Midbrain (tissue), 1 donor: ENCODE measurements at places on chromosomes 6 and 20.

DNA sequence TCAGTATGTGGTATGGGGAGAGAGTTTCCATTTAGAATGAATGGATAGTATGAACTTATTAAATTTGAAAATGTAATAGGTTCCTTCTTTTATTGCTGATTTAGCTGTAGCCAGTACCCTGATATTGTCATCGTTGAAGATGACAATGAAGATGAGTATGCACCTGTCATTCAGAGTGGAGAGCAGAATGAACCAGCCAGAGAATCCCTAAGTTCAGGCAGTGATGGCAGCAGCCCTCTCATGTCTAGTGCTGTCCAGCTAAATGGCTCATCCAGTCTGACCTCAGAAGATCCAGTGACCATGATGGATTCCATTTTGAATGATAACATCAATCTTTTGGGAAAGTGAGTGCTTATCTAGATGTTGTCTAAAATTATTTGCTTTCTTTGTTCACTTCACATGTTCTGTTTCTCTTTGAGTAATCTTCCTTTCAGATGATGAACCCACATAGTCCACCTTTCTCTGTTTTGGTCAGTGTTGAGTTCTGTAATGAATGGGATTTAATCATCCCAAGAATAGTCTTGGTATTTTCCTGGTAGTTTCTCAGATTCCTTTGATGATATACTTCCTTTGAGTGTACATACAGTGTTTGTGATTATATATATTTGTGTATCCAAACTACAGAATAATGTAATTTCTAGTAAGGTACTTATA, 23.3 kb downstream of the HSF2 start:
- DNase-seq = no peak

GRCh38 chr6:52505726-52506409, 71.0 kb downstream of the TRAM2 start:
- DNase-seq = no peak

DNA sequence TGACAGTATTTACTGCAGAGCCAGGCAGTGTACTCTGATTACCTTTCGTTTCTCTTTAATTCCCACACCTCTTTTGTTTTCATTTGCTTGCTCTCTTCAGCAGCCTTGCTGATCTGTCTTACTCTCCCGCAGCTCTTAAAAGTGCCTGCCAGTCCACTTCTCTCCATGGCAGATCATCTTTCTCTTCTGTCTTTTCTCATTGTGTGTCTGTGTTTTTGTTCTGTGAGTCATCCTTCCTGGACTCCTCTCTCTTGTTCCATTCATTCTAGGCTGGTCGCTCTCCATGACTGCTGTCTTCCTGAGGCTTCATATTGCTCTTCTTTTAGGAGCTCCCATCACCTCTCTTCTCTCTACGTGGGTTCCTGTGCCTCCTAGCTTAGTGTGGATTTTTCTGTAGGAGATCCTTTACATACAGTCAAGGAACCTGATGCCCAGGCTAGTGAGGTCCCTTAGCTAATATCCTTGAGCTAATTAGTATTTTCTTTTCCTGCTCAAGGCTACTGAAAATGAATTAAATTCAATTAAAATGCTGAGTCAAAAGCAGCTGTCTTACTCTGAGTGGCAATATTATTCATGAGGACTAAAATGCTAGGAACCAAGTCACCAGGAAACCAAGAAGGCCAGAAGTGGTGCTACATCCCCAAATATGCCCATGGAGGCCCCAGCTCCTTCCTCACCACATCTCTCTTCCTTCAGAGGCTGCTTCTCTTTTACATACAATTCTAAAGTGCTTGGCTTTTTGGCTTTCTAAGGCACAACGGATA, 86.1 kb downstream of the SLX4IP start:
- DNase-seq = peak; percentile 10

DNA sequence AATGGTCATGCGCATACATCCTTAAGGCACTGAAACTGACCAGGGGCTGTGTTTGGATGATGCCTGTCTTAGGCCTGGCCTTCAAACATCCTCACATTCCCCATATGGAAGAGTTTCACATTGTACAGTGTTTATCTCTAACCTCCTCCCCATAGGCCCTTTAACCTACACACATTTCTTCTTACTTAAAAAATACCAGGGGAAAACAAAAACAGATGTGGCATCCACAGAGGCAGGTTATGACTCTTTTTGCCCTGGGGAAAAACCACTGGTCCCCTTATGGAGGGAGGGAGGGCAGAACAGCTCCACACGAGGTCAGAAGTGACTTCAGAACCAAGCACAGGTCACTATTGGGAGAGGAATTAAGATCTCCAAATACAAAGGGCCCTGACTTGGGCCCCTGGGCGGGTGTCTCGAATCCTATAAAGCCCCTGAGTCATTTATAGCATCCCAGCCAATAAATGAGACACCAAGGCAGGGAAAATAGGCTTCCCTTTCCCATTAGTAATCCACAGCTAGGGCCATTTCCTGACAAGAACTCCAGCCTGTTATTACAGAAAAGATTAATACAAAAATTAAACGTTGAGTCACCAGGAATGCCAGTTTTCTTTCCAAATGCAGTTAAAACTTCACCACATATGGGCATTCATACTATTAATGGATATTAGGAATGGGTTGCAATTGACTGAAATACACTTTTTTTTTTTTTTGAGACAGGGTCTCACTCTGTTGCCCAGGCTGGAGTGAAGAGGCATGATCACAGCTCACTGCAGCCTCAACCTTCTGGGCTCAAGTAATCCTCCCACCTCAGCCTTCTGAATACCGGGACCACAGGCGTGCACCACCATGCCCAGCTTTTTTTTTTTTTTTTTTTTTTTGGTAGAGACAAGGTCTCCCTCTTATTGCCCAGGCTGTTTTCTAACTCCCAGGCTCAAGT, 107.2 kb downstream of the ATP9A start:
- no peak for DNase-seq

GRCh38 chr6:155432293-155432692, 23.3 kb downstream of the NOX3 start:
- no peak for DNase-seq

DNA sequence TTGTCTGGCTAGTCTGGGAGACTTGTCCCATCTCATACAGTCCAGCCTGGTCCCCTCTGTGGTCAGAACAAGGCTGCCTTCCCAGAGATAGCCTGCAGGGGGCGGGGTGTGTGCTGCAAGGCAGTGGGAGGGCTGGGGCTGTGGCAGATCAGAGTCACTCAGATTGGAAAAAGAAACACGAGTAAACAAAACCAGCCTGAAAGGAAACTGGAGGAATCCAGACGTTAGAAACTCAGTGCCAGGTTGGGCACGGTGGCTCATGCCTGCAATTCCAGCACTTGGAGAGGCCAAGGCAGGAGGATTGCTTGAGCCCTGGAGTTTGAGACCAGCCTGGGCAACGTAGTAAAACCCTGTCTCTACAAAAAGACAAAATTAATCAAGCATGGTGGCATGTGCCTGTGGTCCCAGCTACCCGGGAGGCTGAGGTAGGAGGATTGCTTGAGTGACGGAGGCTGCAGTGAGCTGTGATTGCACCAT, 20.2 kb downstream of the LEMD2 start:
- peak; percentile 69 for DNase-seq

GRCh38 chr6:26404546-26404945, 2.5 kb downstream of the BTN3A1 start:
- DNase-seq = no peak

DNA sequence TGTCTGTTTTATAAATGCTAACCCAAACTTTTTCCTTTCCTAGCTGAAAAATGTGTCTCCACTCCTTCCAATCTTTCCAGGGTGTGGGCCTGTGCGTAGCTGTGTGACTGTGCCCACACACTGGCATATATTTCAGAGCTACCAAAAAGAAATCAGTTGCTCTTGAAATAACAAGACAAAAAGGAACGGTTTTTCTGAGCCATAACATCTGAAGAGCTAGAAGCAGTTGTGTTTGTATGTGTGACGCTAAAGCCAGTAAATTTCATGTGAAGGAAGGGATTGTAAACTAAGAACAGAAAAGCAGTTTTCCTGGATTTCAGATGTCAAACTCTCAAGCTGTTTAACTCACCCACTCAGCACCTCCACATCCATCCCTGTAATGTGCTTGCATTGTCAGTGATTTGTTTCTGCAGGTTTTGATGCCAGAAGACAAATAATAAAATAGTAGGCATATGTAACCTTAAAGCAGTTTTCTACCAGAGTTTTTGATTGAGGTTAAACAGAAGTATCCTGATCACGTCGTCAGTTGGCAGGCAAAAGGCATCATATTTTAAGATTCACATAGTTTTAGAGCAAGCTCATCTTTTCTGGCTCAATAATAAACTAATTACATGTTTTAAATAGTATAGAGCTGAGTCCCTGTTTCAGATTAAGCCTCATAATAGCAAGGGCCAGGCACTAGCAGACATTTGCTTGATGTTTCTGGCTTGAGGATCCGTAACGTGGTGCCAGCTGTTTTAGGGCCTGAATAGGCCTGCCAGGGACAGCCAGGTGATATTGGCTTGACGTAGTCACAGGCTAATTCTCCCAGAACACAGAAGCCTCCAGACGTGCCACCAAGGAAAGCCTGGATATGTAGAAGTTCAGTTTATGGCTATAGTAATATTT, 90.9 kb downstream of the FOXO3 start:
- DNase-seq = no peak

DNA sequence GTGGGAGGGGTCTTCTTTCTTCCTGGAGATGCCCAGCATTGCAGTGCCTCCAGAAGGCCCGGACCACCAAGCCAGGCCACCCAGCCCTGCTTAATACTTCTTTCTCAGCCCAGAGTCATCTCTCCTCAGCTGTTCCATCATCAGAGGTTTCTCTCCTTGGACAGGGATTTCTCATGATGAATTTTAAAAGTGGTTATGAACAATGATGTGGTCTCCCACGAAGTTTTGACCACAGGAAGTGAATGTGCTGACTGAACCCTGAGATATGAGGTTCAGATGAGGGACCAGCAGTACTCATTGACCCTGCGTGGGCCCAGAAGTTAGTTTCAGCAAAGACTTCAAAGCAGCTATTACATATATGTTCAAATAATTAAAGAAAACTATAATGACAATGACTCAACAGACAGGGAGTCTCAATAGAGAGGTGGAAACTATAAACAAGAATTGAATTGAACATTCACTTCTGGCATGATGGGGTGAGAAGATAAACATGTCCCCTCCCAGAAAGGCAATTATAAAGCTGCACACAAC, 114.5 kb upstream of the SLC22A16 start:
- no peak for DNase-seq

DNA sequence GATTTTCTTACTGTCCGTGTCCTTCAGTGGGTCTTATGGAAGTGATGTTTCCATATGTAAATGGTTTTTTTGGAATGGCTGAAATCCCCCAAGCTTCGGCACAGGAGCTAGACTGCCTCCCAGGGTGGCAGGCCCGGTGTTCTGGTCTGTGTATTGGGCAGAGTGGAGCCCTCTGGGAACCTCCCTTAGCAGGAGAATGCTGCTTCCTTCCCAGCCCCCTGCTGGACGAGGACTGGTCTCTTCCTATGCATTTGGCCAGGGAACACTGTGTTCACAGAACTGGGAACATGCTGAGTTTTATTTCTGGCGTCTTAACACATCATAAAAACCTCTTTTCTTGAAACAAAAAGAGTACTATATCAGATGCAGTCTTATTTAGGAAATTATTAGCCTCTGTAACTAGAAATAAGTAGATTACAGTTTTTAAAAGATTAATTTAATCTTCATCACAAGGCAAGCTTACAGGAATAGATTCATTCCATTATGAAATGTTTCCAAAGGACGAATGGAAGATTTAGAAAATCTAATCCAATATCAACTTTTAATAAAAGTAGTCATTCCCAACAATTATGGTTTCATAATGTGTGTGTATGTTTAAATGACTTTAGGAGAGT, 56.6 kb downstream of the SYTL3 start:
- DNase-seq = no peak

GRCh38 chr6:156687789-156688619, 89.2 kb upstream of the ARID1B start:
- DNase-seq = peak; percentile 62

- no peak for DNase-seq
These were observed 10.7 kb upstream of the TM9SF4 start for GRCh38 chr20:32098786-32099185.

DNA sequence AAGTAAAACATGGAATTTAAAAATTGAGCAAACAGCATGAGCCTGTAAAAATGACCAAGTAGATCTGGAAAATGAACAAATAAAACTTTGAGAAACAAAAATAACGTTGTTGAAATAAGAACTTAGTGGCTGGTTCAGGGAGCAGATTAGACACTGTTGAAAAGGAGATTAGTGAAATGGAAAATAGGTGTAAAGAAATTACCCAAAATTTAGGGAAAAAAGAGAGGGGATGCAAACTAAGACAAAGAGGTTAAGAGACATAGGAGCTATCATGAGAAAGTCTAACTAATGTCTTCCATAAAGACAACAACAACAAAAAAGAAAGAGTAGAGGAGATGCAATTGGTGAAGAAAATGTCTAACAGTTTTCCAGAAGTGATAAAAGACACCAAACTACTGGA, 29.0 kb downstream of the APCDD1L start:
- DNase-seq = no peak

- DNase-seq = no peak
These were observed 21.6 kb downstream of the TTI1 start for GRCh38 chr20:38011696-38012095.
